Cardiac muscle cell (in vitro differentiated cells and primary cell): ENCODE measurements at places on chromosomes 11 and 22. TPM values are rescaled to one million over a fixed set of nuclear protein-coding genes. Genes with fewer than 3 reads are reported as not detected.

The POU2AF3 gene
- total RNA-seq: 0.36 TPM in 1 of 2 replicates, not detected in the other

DNA sequence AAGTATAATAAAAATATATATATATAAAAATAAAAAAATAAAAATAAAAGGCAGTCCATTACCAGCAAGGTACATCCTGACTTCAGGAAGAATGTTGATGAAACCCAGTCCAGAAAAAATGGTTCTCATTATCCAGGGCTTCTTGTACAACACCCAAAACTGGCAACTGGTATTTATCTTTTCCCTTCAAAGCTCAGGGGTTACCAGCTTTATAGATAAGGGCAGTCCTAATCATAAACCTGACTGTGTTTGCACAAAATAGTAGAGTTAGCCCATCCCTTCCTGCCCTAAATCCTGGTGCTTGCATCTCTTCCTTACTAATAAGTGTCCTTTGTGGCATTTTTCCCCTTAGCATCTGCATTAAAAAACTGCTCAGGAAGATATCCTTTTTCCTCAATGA, 97.5 kb downstream of the CSTPP1 start:
- no peaks in the 10 kb centered on the region for H3K4me1 ChIP-seq
- no peaks in the 10 kb centered on the region for H3K36me3 ChIP-seq
- H3K27me3 ChIP-seq: no peaks in the 10 kb centered on the region
- no peak for DNase-seq

The PRMT3 gene
- 11.7 and 14.2 TPM in 2 replicates for total RNA-seq

GRCh38 chr11:126140926-126141280, 70.5 kb downstream of the RPUSD4 start:
- no peaks in the 10 kb centered on the region for H3K27me3 ChIP-seq
- no peaks in the 10 kb centered on the region for H3K36me3 ChIP-seq

DNA sequence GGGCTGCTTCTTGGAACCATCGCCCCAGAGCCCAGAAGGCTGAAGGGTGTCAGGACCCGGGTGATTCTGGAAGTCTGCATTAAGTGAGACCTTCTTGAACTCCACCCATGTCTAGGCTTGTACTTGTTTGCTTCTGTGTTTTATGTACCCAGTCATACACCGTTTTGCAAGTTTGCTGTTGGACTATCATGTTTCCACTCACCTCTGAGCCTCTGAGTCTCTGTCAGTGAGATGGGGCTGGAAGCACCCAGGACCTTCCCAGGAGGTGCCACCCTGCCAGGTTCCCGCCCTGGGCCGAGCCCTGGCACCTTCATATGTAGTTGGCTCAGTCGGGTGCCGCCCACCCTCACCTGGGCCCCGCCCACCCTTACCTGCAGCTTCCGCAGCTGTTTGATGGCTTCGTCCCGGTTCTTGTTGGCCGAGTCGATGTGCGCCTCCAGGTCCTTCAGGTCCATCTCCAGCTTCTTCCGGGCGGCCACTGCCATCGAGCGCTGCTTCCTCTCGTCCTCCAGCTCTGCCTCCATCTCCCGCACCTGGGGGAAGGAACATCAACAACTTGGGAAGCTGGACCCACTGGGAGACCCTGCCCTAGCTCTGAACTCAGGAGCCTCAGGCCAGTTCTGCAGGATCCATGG, 35.1 kb downstream of the APOL1 start:
- H3K27ac ChIP-seq: no peak overlapping the region
- DNase-seq: no peak
- H3K4me1 ChIP-seq: no peaks in the 10 kb centered on the region
- no peaks in the 10 kb centered on the region for H3K27me3 ChIP-seq

- DNase-seq: no peak
- H3K4me3 ChIP-seq: no peak overlapping the region
- no peak overlapping the region for H3K27ac ChIP-seq
These were observed 16.3 kb upstream of the TMEM41B start for GRCh38 chr11:9330387-9331384.

The MIAT gene
- 0.21 and 0.66 TPM in 2 replicates for total RNA-seq

GRCh38 chr22:40237788-40238424, 60.2 kb downstream of the TNRC6B start:
- peaks cover 26% of the 10 kb centered on the region for H3K4me1 ChIP-seq
- no peak overlapping the region for H3K4me3 ChIP-seq
- H3K36me3 ChIP-seq: no peaks in the 10 kb centered on the region
- no peaks in the 10 kb centered on the region for H3K27me3 ChIP-seq
- no peak for DNase-seq

DNA sequence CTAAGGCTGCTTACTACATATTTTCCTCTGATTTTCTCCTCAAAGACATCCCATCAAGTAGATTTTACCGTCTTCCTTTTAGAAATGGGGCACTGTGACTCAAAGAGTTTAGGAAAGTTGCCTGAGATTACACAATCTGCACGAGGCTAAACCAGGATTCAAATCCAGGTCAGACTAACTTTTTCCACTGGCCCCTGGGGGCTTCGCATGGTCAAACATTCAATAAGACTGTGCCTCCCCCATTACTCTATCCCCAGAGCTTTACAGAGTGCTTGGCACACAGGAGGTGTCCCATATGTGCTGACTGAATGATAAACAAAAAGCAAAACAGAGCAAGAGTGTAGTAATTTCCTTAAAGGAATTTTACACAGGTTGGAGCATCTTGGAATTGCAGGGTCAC, 118.1 kb upstream of the TEAD1 start:
- H3K4me3 ChIP-seq: no peak overlapping the region
- H3K27me3 ChIP-seq: no peaks in the 10 kb centered on the region
- DNase-seq: no peak
- H3K4me1 ChIP-seq: peaks cover 14% of the 10 kb centered on the region
- peak overlapping the region; percentile 89 for H3K27ac ChIP-seq

The ARFGAP2 gene
- 136 and 143 TPM in 2 replicates for total RNA-seq

The ALDH3B1 gene
- 0.45 and 1.2 TPM in 2 replicates for total RNA-seq

The MUC6 gene
- not detected in 2 replicates for total RNA-seq

The ART1 gene
- total RNA-seq: 0.30 and 0.60 TPM in 2 replicates

DNA sequence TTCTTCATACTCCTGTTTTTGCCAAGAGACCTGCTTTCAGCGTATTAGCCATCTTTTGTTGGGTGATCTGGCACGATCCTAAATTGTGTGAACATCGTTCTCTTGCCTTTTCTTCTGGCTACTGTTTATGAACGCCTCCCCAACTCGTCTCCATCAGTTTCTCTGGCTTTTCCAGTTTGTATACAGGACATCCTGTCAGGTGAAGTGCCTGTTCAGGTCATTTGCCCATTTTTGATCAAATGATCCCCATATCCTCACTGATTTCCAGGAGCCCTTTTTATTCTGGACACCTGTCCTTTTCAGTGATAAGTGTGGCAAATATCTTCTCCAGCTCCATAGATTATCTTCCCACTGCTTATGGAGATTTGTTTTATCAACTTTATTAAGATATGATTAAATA, 22.5 kb upstream of the SYT8 start:
- no peak overlapping the region for H3K4me3 ChIP-seq
- no peak for DNase-seq
- H3K4me1 ChIP-seq: peaks cover 7% of the 10 kb centered on the region
- no peaks in the 10 kb centered on the region for H3K27me3 ChIP-seq

DNA sequence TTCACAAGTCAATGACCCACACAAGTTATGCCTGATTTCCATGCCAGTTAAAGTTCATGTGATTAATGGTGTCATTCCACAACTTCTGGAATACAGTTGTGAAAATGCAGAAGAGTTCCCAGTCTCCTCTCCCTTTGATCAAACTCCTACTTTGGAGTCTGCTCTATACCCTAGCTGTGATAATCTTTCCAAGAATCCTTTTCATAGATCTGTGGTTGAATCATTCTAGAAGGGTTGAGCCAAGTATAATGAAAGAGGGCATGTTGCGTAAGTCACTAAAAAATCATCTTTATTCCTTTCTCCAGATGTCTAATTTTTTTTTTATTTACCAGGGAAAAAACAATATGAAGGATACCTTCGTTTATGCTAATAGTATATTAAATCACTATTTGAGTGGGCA, 89.7 kb upstream of the CARD18 start:
- H3K27ac ChIP-seq: no peak overlapping the region
- H3K4me1 ChIP-seq: peaks cover 48% of the 10 kb centered on the region
- H3K36me3 ChIP-seq: no peaks in the 10 kb centered on the region
- DNase-seq: no peak
- H3K27me3 ChIP-seq: no peaks in the 10 kb centered on the region
- no peak overlapping the region for H3K4me3 ChIP-seq

DNA sequence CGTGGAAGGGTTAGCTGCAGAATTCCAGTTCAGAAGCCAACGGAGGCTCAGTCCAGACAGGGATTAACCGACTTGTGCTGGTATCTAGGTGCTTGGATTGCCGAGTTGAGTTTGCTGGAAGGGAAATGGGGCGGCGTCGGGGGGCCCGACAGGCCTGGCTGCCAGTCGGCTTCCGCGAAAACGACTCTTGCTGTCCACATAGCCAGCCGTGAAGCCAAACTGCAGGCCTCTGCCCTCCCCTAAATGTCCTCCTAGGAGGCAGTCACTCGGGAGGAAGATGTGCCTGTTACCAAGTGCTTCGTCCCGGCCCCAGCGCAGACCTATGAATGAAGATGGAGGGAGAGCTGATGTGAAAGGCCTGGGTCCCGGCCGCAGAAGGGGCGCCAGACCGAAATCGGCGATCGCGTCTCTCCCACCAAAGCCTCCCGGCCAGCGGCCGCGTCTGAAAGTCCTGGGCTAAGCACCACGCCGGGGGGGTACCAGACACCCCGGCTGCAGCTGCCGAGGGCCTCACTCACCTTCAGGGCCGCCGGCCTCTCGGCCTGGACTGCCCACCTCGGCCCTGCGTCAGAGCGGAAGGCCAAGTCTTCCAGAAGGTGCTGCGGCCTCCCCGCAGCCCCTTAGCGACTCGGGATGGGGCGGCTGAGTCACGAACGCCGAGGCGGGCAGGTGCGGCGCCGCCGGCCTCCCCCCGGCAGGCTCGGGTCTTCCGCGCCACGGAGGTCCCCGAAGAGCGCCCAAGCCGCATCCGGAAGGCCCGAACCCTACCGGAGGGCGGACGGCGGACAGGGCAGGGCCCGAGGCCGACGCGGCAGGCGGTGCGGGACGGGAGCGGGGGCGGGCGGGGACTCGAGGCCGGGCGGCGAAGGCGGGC, 7.5 kb downstream of the DPAGT1 start:
- H3K36me3 ChIP-seq: peaks cover 33% of the 10 kb centered on the region
- peak overlapping the region; percentile 74 for H3K4me3 ChIP-seq
- peak; percentile 45 for DNase-seq
- peaks cover 10% of the 10 kb centered on the region for H3K4me1 ChIP-seq
- H3K27me3 ChIP-seq: no peaks in the 10 kb centered on the region
- peak overlapping the region; percentile 93 for H3K27ac ChIP-seq

The EFEMP2 gene
- total RNA-seq: 138 and 161 TPM in 2 replicates

GRCh38 chr11:88327061-88327460, 10.5 kb downstream of the CTSC start:
- no peak overlapping the region for H3K27ac ChIP-seq
- H3K4me1 ChIP-seq: peaks cover 6% of the 10 kb centered on the region
- H3K36me3 ChIP-seq: peaks cover 13% of the 10 kb centered on the region
- DNase-seq: no peak

The ARCN1 gene
- total RNA-seq: 77.6 and 94.3 TPM in 2 replicates

GRCh38 chr11:46655631-46656030, 38.3 kb downstream of the ATG13 start:
- peak; percentile 71 for DNase-seq
- H3K4me1 ChIP-seq: no peaks in the 10 kb centered on the region
- no peak overlapping the region for H3K27ac ChIP-seq
- H3K36me3 ChIP-seq: peaks cover 51% of the 10 kb centered on the region
- H3K4me3 ChIP-seq: no peak overlapping the region

GRCh38 chr11:107549954-107550285, 15.6 kb downstream of the ALKBH8 start:
- no peak overlapping the region for H3K4me3 ChIP-seq
- no peaks in the 10 kb centered on the region for H3K4me1 ChIP-seq
- no peak overlapping the region for H3K27ac ChIP-seq
- H3K36me3 ChIP-seq: peaks cover 16% of the 10 kb centered on the region
- no peaks in the 10 kb centered on the region for H3K27me3 ChIP-seq

- peak; percentile 6 for DNase-seq
- no peaks in the 10 kb centered on the region for H3K4me1 ChIP-seq
- no peaks in the 10 kb centered on the region for H3K27me3 ChIP-seq
- no peak overlapping the region for H3K27ac ChIP-seq
- no peaks in the 10 kb centered on the region for H3K36me3 ChIP-seq
These were observed 154.8 kb downstream of the UVRAG start for GRCh38 chr11:75969626-75970308.

DNA sequence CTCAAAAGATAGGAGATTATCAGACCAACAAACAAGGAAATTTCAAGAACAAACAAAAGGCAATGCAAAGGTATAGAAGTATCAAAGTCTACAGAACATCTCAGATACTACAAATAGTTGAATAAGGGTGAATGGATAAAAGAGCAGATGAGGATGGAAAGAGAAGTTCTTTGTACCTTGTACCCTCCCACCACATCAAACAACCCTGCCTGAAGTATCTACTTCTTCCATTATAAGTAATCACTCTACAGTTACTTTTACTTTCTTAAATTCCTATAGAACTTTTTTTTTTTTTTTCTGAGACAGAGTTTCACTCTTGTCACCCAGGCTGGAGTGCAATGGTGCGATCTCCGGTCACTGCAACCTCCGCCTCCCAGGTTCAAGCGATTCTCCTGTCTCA, 35.1 kb downstream of the MTMR2 start:
- DNase-seq: no peak
- H3K27ac ChIP-seq: no peak overlapping the region
- peaks cover 14% of the 10 kb centered on the region for H3K36me3 ChIP-seq
- no peaks in the 10 kb centered on the region for H3K4me1 ChIP-seq

GRCh38 chr22:47248925-47249324, 486.5 kb downstream of the TBC1D22A start:
- H3K4me3 ChIP-seq: no peak overlapping the region
- H3K36me3 ChIP-seq: no peaks in the 10 kb centered on the region
- no peak for DNase-seq
- H3K27me3 ChIP-seq: no peaks in the 10 kb centered on the region
- no peak overlapping the region for H3K27ac ChIP-seq

DNA sequence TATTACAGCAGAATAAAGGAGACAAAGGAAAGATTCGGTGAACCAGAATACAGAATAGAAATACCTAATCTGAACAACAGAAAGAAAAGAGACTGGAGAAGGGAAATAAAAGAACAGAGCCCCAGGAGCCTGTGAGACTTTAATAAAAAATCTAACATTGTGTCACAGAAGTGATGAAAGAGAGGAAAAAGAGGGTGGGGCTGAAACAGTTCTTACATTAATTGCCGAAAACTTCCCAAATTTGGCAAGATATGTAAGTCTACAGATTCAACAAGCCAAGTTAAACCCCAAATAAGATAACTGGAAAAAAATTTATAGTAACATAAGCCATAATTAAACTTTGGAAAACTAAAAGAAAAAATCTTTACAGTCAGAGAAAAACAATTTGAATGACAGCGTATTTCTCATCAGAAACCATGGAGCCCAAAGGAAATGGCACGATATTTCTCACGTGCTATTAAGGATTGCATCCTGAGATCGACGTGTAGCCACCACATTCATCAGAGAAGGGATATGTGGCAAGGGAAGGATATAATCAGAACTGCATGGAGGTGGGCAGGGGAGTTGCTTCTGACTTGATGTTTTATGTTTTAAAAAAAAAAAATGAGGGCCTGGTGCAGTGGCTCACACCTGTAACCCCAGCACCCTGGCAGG, 73.9 kb downstream of the SGSM3 start:
- H3K27me3 ChIP-seq: no peaks in the 10 kb centered on the region
- DNase-seq: no peak
- H3K4me3 ChIP-seq: no peak overlapping the region
- peaks cover 20% of the 10 kb centered on the region for H3K4me1 ChIP-seq
- no peak overlapping the region for H3K27ac ChIP-seq
- H3K36me3 ChIP-seq: no peaks in the 10 kb centered on the region
